ENCODE measurements at places on chromosomes 16 and 17.

- no peak overlapping the region for H3K27ac ChIP-seq
- H3K27me3 ChIP-seq, result no peaks in the 10 kb centered on the region
- no peaks in the 10 kb centered on the region for H3K4me1 ChIP-seq
- no peak overlapping the region for H3K4me3 ChIP-seq
- DNase-seq, result no peak
Observed at GRCh38 chr16:55943267-55943666, 68.1 kb upstream of the CES5A start.

- no peak for DNase-seq
- no peaks in the 10 kb centered on the region for H3K4me1 ChIP-seq
Observed at GRCh38 chr16:87297407-87297806, 19.8 kb downstream of the C16orf95 start.

DNA sequence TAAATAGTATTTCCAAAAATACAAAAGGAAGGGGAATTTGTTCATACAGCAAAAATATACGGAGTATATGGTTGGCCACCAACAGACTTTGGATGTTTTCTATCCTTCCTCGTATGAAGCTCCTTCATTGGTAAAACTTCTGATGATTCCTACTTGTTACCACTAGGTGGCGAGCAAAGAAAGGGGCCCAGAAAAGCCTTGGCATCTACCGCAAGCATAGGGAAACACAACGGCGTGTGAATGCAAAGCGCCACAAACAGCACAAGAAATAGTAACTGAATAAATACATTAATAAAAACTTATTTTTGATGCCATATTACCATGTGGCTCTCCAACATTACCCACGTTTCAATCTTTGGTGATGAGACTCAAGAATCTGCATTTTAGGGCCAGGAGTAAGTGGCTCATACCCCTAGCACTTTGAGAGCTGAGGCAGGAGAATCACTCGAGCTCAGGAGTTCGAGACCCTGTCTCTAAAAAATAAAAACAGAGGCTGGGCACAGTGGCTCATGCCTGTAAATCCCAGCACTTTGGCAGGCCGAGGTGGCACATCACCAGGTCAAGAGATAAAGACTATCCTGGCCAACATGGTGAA lies 34.5 kb downstream of the YWHAE start:
- H3K4me1 ChIP-seq, result no peaks in the 10 kb centered on the region
- DNase-seq, result peak; percentile 52

DNA sequence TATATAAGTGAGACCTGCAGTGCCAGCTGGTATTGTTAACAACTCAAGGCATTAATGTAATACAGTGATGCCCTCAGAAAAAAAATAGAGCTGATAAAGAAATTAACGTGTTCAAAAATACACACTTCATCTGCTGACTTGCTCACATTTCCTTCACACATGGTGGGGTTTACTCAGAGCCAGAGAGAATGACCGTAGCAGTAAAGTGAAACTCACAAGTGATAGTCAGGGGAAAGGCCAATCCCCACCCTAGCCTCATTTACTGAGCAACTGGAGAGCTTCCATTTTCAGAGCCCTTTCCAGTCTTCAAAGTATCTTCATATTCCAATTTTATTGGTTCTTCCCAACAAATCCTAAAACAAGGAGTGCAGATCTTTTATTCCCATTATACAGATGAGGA lies 74.0 kb upstream of the HLF start:
- no peak overlapping the region for H3K4me3 ChIP-seq
- H3K36me3 ChIP-seq, result no peaks in the 10 kb centered on the region
- H3K27ac ChIP-seq, result no peak overlapping the region
- no peaks in the 10 kb centered on the region for H3K27me3 ChIP-seq
- no peaks in the 10 kb centered on the region for H3K4me1 ChIP-seq

GRCh38 chr16:31265329-31266245 lies 5.8 kb downstream of the ITGAM start:
- H3K36me3 ChIP-seq, result no peaks in the 10 kb centered on the region
- no peak overlapping the region for H3K27ac ChIP-seq
- H3K4me3 ChIP-seq, result no peak overlapping the region
- DNase-seq, result no peak
- no peaks in the 10 kb centered on the region for H3K4me1 ChIP-seq
- 0 out of 2 replicates have a peak, but pooled peaks cover 3% of the 10 kb centered on the region for H3K27me3 ChIP-seq

- H3K27me3 ChIP-seq, result no peaks in the 10 kb centered on the region
- H3K4me1 ChIP-seq, result no peaks in the 10 kb centered on the region
- no peak overlapping the region for H3K4me3 ChIP-seq
- H3K27ac ChIP-seq, result no peak overlapping the region
- H3K36me3 ChIP-seq, result no peaks in the 10 kb centered on the region
Observed at GRCh38 chr16:75570396-75571065, 4.4 kb downstream of the GABARAPL2 start.

- peaks cover 59% of the 10 kb centered on the region for H3K36me3 ChIP-seq
- DNase-seq, result no peak
- no peak overlapping the region for H3K4me3 ChIP-seq
- H3K4me1 ChIP-seq, result peaks cover 41% of the 10 kb centered on the region
Observed at GRCh38 chr17:49510720-49511110, 15.6 kb downstream of the NGFR start.

DNA sequence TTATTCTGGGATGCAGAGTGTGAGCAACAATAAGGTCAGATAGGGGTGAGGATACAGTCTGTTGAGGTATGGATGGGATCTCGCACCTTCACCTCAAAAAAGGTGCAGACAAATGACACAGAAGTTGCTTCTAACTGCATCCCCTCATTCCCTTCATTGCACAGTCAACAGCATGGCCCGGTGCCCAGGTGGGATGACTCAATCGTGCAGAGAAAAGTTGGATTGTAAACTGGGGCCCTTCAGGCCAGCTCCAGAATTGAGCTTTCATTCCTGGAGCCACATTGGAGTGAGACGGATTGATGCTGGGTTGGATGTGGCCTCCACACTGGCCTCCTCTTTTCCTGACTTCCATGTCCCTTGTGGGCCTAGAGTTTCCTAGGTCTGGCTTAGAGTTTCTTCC lies 977.4 kb downstream of the KCNJ18 start:
- H3K27me3 ChIP-seq, result peaks cover 5% of the 10 kb centered on the region
- no peaks in the 10 kb centered on the region for H3K36me3 ChIP-seq
- H3K4me1 ChIP-seq, result no peaks in the 10 kb centered on the region
- no peak overlapping the region for H3K4me3 ChIP-seq
- DNase-seq, result no peak
- no peak overlapping the region for H3K27ac ChIP-seq

DNA sequence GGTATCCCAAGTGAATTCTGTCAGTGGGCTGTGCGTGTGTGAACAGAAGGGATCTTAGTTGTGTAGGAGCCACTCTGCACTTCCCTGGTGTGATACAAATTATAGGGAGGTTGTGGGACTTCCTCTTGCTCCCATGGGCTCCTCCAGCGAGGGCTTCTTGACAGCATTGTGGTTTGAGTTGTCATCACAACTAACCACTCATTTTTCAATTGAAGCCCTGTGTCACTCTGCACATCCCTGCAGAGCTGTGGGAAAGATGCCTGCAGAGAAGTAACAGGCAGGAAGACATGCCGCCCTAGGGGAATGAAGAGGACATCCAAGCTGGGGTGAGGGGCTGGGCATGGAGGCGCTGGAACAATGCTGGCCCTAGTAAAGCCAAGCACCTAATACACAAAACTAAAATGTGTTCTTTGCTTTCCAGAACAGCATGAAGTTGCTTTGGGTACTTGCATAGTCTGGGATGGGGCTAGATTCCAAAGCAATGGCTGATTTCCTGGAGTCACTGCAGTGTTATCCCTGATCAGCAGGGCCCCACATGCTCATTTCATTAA lies 692.5 kb downstream of the TOX3 start:
- no peak overlapping the region for H3K4me3 ChIP-seq
- H3K4me1 ChIP-seq, result peaks cover 24% of the 10 kb centered on the region
- no peak overlapping the region for H3K27ac ChIP-seq
- no peaks in the 10 kb centered on the region for H3K27me3 ChIP-seq
- DNase-seq, result no peak

GRCh38 chr16:4833584-4833983 lies 13.5 kb downstream of the GLYR1 start:
- peaks cover 39% of the 10 kb centered on the region for H3K36me3 ChIP-seq
- H3K4me1 ChIP-seq, result no peaks in the 10 kb centered on the region
- H3K27ac ChIP-seq, result no peak overlapping the region
- H3K27me3 ChIP-seq, result no peaks in the 10 kb centered on the region
- H3K4me3 ChIP-seq, result no peak overlapping the region

DNA sequence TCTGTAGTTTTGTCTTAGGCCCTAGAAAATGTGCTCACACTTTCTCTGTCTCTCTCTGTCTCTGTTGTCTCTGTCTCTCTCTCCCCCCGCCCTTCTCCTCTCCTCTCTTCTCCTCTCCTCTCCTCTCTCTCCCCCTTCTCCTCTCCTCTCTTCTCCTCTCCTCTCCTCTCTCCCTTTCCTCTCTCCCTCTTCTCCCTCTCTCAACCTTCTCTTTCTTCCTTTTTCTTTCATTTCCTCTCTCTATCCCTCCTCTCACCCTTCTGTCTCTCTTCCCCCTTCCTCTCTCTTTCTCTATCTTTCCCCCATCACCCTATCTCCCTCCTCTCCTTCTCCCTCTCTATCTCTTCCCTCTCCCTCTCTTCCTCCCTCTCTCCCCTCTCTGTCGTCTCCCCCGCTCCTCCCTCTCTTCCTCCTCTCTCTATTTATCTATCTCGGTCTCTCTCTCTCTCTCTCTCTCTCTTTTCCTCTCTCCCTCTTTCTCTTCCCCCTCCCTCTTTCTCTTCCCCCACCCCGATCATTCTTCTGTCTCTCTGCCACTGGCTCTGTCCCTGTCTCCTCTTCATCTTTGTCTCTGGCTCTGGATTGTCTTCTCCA lies 107.2 kb upstream of the C16orf82 start:
- H3K4me3 ChIP-seq, result no peak overlapping the region
- H3K27me3 ChIP-seq, result no peaks in the 10 kb centered on the region
- no peaks in the 10 kb centered on the region for H3K4me1 ChIP-seq
- DNase-seq, result no peak

GRCh38 chr17:1006054-1006453 lies 9.1 kb downstream of the TIMM22 start:
- DNase-seq, result no peak
- H3K27ac ChIP-seq, result no peak overlapping the region
- H3K27me3 ChIP-seq, result no peaks in the 10 kb centered on the region
- no peak overlapping the region for H3K4me3 ChIP-seq

DNA sequence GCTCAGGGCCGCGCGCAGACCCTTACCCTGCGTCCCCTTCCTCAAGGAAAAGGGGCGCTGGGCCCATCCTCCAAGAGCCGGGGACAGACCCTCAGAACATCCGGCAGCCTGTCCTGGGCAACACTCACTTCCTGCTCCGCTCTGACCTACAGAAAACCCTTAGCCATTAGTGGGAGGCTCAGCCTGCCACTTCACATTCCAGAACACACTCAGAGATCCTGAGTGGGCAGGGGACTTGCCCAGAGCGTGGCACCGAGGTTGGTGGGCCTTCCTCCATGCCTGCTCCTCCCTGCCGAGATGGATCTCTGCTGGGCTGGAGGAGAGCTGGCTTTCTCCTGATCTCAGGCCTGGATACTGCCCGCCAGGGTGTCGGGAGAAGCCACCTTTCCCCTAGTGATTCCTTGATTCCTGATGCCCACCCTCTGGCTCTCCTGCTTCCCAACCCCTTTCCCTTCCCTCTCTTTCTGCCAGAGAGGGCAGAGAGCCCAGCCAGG lies 1.5 kb downstream of the SCARF1 start:
- no peak overlapping the region for H3K4me3 ChIP-seq
- no peak for DNase-seq
- no peaks in the 10 kb centered on the region for H3K4me1 ChIP-seq
- H3K27me3 ChIP-seq, result no peaks in the 10 kb centered on the region
- no peaks in the 10 kb centered on the region for H3K36me3 ChIP-seq

- H3K27ac ChIP-seq, result no peak overlapping the region
- no peaks in the 10 kb centered on the region for H3K27me3 ChIP-seq
- H3K4me1 ChIP-seq, result no peaks in the 10 kb centered on the region
- H3K36me3 ChIP-seq, result no peaks in the 10 kb centered on the region
- no peak overlapping the region for H3K4me3 ChIP-seq
Observed at GRCh38 chr16:86334079-86334635, 176.2 kb upstream of the FOXF1 start.

DNA sequence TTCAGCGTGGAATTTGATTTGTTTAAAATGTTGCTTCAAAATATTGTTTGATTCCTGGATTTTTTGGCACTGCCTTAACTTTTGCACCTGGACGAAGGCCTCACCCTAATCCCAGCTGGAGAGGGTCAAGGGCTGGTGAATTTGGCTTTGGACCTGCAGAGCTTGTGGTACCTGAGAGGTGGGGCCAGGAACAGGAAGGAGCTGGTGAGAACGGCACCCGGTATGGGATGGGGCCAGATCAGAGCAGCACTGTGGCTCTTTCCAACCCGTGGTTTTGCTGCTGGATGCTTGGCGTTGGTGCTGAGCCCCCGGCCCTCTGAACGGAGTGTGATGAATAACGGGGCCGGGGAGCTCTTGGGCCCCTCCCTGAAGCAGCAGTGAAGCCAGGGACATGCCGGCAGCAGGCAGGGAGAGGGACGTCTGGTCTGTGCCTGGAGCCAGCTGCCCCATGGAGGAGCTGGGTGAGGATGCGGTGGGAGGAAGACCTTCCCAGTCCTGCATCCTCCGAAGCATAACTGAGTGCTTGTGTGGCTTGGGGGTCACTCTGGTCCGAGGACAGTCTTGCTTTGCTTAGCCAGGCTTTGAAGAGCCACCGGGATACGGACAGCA lies 275.4 kb downstream of the SEC14L1 start:
- H3K36me3 ChIP-seq, result peaks cover 20% of the 10 kb centered on the region
- no peak overlapping the region for H3K4me3 ChIP-seq
- peaks cover 29% of the 10 kb centered on the region for H3K4me1 ChIP-seq
- no peak for DNase-seq
- H3K27ac ChIP-seq, result no peak overlapping the region

DNA sequence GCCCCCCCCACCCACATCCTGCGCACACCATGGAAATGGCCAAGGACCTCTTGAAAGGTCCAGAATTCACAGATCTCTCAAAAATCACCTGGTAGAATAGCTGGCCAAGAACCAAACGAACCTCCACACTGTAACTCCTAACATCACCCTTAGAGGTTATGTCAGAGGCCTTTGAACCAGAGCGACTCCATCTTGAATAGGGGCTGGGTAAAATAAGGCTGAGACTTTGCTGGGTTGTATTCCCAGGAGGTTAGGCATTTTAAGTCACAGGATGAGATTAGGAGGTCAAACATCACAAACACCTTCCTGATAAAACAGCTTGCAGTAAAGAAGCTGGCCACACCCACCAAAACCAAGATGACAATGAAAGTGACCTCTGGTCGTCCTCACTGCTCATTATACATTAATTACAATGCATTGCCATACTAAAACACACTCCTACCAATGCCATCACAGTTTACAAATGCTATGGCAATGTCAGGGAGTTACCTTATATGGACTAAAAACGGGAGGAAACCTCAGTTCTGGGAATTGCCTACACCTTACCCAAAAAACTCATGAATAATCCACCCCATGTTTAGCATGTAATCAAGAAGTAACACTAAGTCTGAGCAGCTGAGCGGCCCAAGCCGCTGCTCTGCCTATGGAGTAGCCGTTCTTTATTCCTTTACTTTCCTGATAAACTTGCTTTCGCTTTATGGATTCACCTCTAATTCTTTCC lies 34.8 kb downstream of the SYCE1L start:
- no peaks in the 10 kb centered on the region for H3K36me3 ChIP-seq
- no peak overlapping the region for H3K4me3 ChIP-seq
- no peak for DNase-seq
- no peaks in the 10 kb centered on the region for H3K4me1 ChIP-seq

GRCh38 chr16:54346041-54346440 lies 59.5 kb upstream of the IRX3 start:
- DNase-seq, result no peak
- H3K4me1 ChIP-seq, result peaks cover 8% of the 10 kb centered on the region
- H3K4me3 ChIP-seq, result no peak overlapping the region
- H3K27ac ChIP-seq, result no peak overlapping the region
- H3K36me3 ChIP-seq, result no peaks in the 10 kb centered on the region
- no peaks in the 10 kb centered on the region for H3K27me3 ChIP-seq
